ENCODE measurements at places on chromosomes 6 and 20.

DNA sequence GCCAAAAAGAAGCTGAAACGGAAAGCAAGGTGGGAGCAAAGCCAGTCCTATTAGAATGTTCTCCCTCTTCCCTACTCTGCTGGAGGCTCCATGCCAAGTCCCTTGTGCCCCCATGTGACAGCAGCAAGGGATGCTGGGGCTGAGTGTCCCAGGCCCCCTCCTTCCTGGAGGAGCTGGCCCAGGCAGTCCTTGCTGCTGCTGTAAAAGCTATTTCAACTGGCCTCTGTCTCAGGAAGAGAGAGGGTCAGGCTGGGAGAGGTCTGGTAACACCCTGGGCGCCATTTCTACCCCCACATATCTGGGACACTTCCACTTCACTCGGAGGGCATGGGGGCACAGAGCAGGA lies 25.0 kb downstream of the TTBK1 start:
- no peak for DNase-seq

- DNase-seq, result peak; percentile 6
Measured at GRCh38 chr6:155782320-155782731, 326.7 kb upstream of the NOX3 start.

- DNase-seq, result no peak
Measured at GRCh38 chr20:63074631-63075030, 67.9 kb upstream of the BHLHE23 start.

- peak; percentile 98 for DNase-seq
Measured at GRCh38 chr20:14337400-14338171, at the start of gene FLRT3. FLRT3 (minus strand) TSS chr20:14337612; CDS start chr20:14327506, 10,106 bp downstream.

DNA sequence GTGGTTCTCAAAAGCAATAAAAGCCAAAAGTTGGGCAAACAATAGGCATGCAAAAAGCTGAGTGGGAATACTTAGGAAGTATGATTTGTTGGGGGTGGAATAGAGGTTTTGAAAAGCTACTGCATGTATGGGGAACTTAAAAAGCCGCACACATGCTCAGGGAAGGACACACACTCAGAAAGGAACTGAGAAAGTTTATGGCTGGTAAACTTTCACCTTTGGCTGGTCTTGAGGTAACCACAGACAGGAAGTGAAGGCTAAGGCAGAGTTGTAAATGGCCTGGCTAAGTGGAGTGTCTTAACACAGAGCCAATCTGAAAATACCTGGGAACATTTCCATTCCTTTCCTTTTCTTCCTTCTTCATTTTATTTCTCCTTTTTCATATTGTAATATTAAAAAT lies 134.5 kb upstream of the EXOC2 start:
- no peak for DNase-seq

DNA sequence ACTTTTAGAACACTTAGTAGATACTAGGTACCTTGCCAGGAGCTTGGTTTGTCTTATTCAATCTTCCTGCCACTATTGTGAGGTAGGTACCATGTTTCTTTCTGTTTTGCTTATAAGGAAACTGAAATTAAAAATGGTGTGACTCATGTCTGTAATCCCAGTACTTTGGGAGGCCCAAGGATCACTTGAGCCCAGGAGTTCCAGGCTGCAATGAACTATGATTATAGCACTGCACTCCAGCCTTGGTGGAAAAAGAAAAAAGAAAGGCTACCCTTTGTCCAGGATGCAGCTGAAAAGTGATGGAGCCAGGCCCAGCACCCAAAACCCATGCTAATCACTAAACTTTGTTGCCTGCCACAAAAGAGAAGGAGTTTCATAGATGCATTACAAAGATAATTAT lies 34.1 kb upstream of the LAMA4 start:
- no peak for DNase-seq

DNA sequence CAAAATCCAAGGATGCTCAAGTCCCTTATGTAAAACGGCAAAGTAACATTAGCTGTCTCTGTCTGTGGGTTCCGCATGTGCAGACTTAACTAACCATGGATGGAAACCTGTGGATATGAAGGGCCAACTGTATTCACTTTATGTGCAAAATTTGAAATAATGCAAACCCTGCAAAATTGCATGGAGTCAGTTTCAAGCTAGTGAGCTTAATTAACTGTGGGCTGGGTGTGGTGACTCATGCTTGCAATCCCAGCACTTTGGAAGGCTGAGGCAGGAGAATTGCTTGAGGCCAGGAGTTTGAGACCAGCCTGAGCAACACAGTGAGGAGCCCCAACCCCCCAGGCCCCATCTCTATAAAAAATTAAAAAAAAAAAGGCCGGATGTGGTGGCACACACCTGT lies 81.4 kb downstream of the ANKS1A start:
- DNase-seq, result no peak

- DNase-seq, result no peak
Measured at GRCh38 chr6:23633996-23634395, 492.0 kb upstream of the NRSN1 start.

DNA sequence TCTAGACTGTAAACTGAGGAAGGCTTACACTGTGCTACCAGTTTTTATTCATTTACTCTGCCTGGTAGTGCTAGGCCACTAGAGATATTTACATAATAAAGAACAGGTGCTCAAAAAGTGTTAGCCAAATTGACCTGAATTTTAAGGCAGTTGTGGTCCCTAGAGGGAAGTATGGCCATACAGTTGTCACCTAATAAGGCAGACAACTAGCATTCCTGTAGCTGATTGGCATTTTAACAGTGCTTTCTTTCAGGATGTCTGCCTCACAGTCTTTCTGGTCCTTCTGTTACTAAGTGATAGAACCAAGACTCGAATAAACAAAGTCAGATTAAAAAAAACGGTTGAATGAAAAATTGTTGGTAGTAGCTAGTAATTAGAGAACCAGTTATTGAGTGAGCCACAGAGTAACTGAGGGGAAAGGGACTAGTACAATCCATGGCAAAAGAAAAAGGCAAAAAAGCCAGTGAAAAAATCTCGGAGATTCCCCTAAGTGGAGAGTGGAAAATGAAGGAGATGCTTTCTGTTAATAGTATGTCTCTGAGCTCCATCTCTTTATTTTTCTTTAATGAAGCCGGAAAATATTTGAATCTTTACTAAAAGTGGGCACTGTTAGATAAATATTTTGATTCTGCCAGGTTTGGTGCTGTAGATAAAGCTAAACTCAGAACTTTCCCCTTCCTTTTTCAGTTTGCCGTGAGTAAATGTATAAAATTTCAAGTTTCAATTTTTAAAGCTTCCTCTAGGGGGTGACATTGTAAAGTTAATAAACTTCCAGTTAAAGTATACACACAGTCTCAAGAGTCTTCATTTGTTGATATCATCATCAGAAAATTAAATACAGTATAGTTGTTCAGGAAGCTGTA lies 9.1 kb downstream of the VTA1 start:
- DNase-seq, result no peak

DNA sequence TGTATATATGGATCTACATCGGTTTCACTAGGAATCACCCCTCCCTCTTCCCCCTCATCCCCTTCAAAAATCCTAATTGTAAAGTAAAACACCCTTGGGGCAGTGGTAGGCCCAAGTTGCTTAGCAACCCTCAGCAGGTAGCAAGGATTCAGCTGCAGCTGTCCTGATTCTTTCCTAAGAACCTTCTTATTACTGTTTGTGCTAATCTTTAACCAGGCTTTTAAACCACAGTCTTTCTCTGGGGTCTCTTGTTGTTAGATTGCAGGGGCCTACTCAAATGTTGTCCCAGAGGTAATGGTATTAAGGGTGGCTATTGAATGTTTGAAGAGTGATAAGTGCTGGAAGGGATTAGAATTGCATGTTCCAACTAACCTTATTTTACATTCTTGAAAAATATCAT lies 46.4 kb downstream of the PRL start:
- no peak for DNase-seq

- no peak for DNase-seq
Measured at GRCh38 chr6:118468682-118469465, 79.2 kb upstream of the PLN start.

DNA sequence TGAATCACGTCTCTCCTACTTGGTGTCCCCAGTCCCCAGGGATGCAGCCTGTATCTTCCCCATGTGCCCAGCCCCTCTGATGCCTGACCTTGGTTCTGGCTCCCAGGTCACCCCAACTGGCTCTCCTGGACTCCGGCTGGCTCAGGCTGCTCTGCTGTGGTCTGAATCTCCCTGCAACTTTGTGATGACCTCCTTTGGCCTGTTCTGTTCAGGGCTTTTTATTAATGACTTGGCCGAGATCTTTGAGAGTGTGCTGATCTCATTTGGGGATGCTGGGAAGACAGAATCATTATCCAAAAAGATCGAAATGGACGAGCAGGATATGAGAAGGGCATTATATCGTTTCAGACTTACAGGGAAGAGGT lies 67.4 kb downstream of the IGF2R start:
- DNase-seq, result no peak
